Progenitor cell of endocrine pancreas (in vitro differentiated cells): ENCODE measurements at places on chromosomes 5 and 9. TPM values are rescaled to one million over a fixed set of nuclear protein-coding genes. Genes with fewer than 3 reads are reported as not detected.

DNA sequence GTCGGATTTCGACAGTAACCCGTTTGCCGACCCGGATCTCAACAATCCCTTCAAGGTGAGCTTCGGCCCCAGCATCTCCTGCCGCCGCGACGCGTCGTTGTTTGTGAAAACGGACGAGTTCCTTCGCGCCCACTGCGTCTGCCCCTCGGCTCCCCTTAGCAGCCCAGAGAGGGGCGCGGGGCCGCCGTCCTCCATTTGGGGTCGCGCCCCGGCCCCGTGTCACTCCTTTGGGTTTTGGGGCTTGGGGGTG lies 182 bp downstream of the SCAMP1 start:
- H3K36me3 ChIP-seq = no peaks in the 10 kb centered on the region
- no peaks in the 10 kb centered on the region for H3K27me3 ChIP-seq
- H3K4me3 ChIP-seq = peak overlapping the region; percentile 96
- peak overlapping the region; percentile 96 for H3K27ac ChIP-seq
- no peak for DNase-seq

GRCh38 chr5:142210864-142211412 lies 102.4 kb downstream of the NDFIP1 start:
- no peak overlapping the region for H3K4me3 ChIP-seq
- no peaks in the 10 kb centered on the region for H3K36me3 ChIP-seq
- no peak overlapping the region for H3K27ac ChIP-seq

DNA sequence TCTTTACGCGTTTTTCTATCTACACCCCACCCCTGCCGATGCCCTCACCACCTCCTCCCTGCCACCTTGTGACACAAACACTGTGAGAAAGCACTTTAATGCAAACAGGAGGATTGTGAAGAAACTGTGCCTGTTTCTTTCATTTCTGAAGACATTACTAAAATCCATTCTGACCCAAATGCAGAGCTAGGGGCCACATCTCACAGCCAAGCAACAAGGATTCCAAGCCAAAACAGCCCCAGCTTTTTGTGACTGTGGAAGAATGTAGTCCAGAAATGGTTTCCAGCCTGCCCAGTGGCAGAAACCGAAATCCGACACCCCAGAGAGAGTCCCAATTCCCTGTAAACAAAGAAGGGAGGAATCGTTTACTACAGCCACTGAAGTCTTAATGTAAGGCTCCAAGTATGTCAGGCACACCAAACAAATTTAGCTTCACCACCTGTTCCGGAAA lies 190.9 kb downstream of the TTC39B start:
- H3K27ac ChIP-seq = no peak overlapping the region
- H3K36me3 ChIP-seq = no peaks in the 10 kb centered on the region
- peaks cover 3% of the 10 kb centered on the region for H3K27me3 ChIP-seq
- no peak for DNase-seq
- H3K4me1 ChIP-seq = peaks cover 15% of the 10 kb centered on the region

CAMK4 gene
- total RNA-seq = 2.1 and 2.3 TPM in 2 replicates

GRCh38 chr5:122723606-122724352 lies 51.1 kb upstream of the SNX2 start:
- H3K27ac ChIP-seq = no peak overlapping the region
- DNase-seq = no peak
- no peak overlapping the region for H3K4me3 ChIP-seq
- H3K4me1 ChIP-seq = no peaks in the 10 kb centered on the region

DNA sequence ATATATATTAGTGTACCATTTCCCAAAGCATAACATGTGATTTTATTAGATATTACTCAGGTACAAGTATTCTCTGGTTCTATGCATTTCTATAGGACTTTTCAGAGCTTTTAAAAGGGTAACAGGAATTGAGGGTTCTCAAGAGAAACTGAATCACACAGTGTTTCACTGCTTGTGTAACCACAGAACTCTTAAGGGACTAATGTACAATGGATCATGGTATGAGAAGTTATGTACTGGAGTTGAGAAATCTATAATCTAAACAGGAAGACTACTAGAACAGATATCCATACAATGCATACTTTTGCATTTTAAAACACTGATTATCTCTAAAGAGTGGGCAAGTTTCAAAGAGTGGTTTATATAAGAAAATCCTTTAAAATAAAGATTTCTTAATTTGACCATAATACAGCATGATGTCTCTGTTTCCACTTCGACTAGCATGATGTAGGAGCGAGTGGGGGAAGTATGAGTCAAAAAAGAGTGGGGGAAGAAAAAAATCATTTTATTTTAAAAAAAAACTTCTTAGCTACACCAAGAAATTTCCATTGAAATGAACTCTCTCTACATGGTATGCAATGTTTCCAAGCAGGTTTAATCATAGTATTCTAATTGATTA lies 183.5 kb downstream of the RFX3 start:
- H3K4me1 ChIP-seq = peaks cover 10% of the 10 kb centered on the region
- no peaks in the 10 kb centered on the region for H3K27me3 ChIP-seq
- H3K36me3 ChIP-seq = peaks cover 10% of the 10 kb centered on the region

GRCh38 chr5:57650360-57651069 lies 167.9 kb upstream of the ACTBL2 start:
- H3K27me3 ChIP-seq = no peaks in the 10 kb centered on the region
- H3K4me1 ChIP-seq = no peaks in the 10 kb centered on the region
- DNase-seq = no peak
- no peak overlapping the region for H3K4me3 ChIP-seq
- H3K27ac ChIP-seq = no peak overlapping the region

TCF7 gene
- total RNA-seq = 14.4 and 16.6 TPM in 2 replicates

ZNF608 gene
- total RNA-seq = 134 and 148 TPM in 2 replicates

GRCh38 chr5:6941631-6942030 lies 228.4 kb downstream of the TENT4A start:
- peaks cover 15% of the 10 kb centered on the region for H3K4me1 ChIP-seq
- no peak for DNase-seq
- no peak overlapping the region for H3K27ac ChIP-seq
